ENCODE measurements at places on chromosomes 3 and 15.
A peak's percentile ranks its signal among the peaks of the same experiment; 100 is the strongest.

DNA sequence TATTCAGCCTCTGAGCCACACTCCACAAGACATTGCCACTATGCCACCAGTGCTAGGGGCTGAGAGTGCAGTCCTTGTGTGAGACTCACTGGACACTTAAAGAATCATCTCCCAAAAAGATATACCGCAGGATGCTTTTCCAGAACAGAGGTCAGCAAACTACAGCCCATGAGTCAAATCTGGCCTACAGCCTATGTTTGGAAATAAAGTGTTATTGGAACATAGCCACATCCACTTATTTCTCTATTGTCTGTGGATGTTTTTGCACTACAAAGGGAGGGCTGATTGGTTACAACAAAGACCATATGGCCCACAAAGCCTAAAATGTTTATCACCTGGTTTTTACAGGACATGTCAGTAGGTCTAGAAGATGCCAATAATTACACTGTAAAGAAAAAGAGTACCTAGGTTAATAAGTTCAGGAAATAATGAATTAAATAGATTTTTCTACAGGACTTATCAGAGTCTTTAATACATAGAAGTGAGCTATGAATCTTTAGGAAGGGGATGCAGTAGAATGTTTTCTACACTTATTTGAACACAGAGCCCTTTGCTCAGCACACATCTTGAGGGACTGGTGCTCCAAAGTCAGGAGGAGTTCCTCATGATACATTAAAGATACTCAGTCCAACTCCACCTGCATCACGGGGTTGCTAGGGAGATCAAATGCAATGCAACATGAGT is 26.3 kb downstream of the SRGAP3 start:
- DNase-seq: no peak

GRCh38 chr15:66945842-66946241 is 119.6 kb upstream of the SMAD3 start:
- no peak for DNase-seq

DNA sequence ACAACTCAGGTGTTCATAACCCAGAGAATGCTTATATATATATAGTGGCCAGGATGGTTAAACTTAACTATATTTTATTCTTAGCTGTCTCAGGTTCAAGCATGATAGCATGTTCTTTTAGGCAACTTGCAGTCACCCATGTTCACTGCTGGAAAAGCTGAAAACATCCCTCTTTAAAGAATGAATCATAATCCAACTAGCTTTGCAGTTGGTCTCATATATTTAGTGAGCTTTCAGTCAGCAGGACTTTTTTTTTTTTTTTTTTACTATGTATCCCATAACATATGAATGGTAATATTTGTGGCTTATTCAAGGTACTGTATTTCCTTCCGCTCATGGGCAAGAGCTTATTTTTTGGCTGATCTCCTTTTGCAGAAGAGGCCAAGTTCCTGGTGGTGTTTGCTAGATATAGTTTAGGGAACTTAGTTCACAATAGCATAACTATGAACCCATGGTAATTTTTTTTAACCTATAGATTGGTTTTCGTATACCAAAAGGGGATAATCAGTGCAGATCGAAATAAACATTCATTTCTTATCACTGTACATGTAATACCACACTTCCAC is 77.6 kb downstream of the CMSS1 start:
- DNase-seq: peak; percentile 69

DNA sequence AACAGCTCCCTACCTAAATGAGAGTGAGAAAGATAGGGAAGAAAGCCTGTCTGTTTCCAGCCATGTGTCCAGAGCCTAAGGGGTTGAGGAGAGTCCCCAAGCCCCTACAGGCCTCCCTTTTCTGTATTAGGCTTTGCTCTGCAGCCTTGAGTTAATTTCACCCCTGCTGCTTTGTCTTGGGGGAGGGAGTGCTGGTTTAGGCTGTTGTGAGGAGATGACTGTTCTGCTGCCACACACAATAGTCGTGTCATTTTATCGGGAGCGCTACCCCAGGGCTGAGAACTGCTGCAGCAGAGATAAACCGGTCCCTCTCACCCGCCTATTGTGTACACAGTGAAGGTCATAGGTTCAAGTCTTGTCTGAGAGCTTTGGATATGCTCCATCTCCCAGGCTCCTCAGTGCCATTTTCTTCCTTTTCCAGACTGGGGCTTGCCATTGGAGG is 1.4 kb downstream of the ZNF609 start:
- no peak for DNase-seq

- peak; percentile 37 for DNase-seq
Observed at GRCh38 chr3:174436367-174436766, 422.8 kb upstream of the NAALADL2 start.

All from KBM-7 (cell line).